ENCODE measurements at places on chromosomes 2 and 18.

- DNase-seq: no peak
Observed at GRCh38 chr2:119383410-119384140, 16.8 kb downstream of the DBI start.

GRCh38 chr18:61608316-61608715 lies 275.1 kb downstream of the CDH20 start:
- no peak for DNase-seq

DNA sequence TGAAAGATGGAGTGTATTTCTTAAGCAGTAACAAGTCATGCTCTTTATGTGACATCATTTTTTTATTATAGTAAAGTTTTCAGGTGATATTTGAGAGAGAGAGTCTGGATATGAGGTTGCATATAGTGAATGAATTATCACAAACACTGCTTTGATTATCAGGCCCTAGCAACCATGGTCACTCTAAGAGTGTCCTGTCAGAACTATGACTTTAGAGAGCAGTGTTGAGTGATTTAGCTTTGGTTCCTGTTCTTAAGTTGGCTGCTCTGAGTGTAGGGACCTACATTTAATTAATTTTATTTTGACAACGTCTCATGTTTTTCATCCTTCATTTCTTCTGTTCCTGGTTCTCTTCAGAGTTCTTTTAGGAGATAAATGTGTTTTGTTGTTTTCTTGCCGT lies 275.5 kb downstream of the KCNJ3 start:
- no peak for DNase-seq

DNA sequence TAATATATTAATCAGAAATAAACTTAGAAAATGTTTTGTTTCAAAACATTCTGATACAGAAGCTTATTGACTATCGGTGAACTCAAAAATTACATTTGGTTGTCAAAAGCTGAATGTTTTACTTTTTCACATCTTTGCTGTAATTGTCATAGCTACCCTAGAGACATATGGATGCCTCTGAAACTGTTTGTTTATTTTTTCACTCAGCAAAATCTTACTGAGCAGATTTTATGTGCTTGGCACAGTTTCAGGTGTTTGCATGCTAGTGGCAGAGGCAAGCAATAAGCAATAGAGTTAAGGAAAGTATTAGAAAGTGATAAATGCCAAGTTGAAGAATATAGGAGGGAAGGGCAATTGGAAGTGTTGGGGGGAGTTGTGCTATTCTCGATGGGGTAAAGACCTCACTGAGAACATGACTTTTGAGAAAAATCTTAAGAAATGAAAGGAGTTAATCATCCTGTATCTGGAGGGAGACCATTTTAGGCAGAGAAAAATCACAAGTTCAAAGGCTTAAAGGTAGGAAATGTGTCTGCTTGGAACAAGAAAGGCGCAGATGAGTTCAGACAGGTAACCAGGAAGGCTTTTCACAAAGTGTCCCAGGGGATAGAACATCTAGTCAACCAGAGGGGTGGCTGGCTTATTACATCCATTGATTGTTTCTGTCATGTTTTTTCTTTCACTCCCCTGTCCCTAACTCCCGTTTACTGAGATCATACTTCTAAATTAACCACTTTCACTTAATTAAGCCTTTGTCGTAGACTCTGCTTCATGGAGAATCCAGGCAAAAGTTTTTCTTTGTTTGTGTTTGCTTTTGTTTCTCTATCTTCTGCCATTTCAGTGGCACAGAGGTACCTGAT lies 27.2 kb upstream of the COBLL1 start:
- DNase-seq: no peak

DNA sequence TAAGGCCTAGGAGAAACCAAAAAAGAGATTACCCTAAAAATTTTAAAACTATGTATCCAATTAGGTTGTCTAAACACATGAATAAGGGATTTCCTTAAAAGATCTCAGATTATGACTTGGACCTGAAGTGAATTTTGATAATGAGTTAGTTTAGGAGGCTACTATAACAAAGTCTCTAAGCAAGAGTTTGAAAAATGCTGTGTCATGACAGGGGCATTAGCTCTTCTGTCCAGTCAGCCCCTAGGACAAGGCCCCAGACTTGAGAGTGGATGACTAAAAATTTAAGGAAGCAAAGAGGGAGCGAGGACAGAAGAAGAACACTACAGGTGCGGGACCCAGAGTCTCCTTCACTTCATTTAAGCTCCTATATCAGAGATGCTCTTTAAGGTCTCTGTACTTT lies 135.9 kb downstream of the DTNB start:
- DNase-seq: no peak

DNA sequence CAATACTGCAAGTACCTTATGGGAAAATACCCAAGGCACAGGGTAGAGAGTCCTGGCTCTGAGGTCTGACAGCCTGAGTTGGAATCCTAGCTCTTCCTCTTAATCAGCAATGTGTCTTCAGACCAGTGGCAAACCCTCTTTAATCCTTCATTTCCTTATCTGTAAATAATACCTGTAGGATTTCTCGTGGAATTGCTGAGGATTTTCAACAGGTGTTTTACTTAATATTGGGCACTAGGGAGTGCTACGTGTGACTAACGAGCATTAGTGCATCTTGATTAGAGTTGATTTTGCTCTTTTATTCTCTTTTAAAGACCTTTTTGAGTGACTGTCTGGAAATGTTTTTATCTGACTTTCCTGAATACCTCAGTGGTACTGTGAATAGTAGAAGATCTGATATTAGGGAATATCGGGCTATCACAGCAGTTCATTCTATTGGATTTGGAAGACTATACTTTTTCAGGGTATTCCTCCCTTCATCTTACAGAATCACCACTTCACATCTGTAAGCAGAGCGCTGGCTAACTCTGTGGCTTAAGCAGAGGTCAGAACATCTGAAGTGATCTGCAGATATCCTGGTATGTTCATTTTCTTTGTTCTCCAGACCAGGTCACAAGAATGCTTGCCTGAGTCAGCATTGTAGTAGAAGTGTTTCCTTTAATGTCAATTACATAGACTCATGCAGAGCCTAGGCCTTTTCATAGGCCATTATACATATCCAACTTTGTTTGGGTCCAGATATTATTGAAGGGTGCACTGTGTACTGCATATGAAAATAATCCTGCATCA lies 49.1 kb downstream of the ARHGAP28 start:
- DNase-seq: no peak

- DNase-seq: no peak
Observed at GRCh38 chr18:77124452-77124922, 8.1 kb downstream of the MBP start.

GRCh38 chr18:34315591-34316352 lies 91.1 kb upstream of the NOL4 start:
- DNase-seq: no peak

GRCh38 chr18:70142001-70142400 lies 63.5 kb downstream of the RTTN start:
- no peak for DNase-seq

DNA sequence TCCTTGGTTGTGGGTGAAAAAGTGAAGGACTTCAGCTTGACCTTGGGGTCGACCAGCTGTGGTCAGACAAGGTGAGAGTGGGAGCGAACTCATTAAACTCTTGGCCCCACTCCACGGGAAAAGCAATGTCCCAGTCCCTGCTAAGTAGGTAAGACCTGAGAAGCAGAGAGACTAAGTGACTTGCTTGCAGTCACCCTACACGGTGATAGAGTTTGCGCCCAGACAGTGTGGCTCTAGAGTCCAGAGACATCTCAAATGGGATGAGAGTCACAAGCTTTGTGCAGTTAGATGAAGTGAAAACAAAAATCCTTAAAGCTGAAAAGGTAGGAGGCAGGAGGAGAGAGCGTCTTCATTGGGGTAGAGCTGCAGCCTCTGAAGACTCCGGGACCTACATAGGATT lies 55.9 kb upstream of the ZNF236 start:
- DNase-seq: no peak

GRCh38 chr2:207130958-207131521 lies 34.7 kb downstream of the KLF7 start:
- DNase-seq: no peak

- DNase-seq: no peak
Observed at GRCh38 chr2:113980946-113981345, 91.1 kb downstream of the ACTR3 start.

DNA sequence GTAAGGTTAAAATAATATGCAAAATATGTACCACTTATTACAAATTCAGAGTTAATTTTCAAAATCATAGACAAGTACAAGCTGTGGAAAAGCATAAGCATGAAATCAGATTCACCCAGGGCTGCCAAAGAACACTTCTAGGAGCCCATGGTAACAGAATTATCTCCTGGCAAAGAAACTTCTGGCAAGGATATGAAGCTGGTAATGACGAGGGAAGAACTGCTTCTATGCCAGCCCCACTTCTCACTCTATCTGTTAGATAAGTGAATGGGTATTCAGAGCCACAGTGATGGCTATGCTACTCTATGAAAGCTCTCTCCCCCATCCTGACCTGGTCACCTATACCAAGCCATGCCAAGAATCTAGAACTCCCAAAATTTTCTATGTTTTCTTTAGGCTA lies 36.9 kb upstream of the PDE1A start:
- DNase-seq: no peak

- DNase-seq: no peak
Observed at GRCh38 chr2:119178776-119179175, 20.2 kb upstream of the C1QL2 start.

- no peak for DNase-seq
Observed at GRCh38 chr2:18436503-18437005, 123.9 kb downstream of the RDH14 start.

- no peak for DNase-seq
Observed at GRCh38 chr18:8375249-8375648, 234.0 kb upstream of the RAB12 start.

DNA sequence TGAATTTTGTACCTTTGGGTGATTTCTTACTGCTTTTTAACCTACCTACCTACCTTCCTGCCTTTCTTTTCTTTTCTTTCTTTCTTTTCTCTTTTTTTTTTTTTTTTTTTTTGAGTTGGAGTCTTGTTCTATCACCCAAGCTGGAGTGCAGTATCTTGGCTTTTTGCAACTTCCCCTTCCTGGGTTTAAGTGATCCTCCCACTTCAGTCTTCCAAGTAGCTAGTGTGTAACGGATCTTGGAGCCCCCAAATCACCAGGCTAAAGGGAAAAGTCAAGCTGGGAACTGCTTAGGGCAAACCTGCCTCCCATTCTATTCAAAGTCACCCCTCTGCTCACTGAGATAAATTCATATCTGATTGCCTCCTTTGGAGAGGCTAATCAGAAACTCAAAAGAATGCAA lies 61.3 kb downstream of the DDX18 start:
- no peak for DNase-seq

- no peak for DNase-seq
Observed at GRCh38 chr2:73290049-73290839, 3.1 kb downstream of the EGR4 start.

GRCh38 chr2:205760157-205760556 lies 77.9 kb downstream of the NRP2 start:
- no peak for DNase-seq

GRCh38 chr2:102074152-102074783 lies 68.3 kb upstream of the IL1R1 start:
- no peak for DNase-seq
